ENCODE measurements at places on chromosomes 5 and 9. TPM values are rescaled to one million over a fixed set of nuclear protein-coding genes. Genes with fewer than 3 reads are reported as not detected.

The TAF11L2 gene
- polyA plus RNA-seq = not detected

The CARTPT gene
- polyA plus RNA-seq = not detected

The PCDHA9 gene
- polyA plus RNA-seq = not detected

The IL9 gene
- not detected for polyA plus RNA-seq

The GNA14 gene
- 0.31 TPM for polyA plus RNA-seq

The FST gene
- 2.4 TPM for polyA plus RNA-seq

The SHB gene
- polyA plus RNA-seq = 30.7 TPM

The FLT4 gene
- 3.7 TPM for polyA plus RNA-seq

The RPS14 gene
- 2,406 TPM for polyA plus RNA-seq

The AHRR gene
- polyA plus RNA-seq = 0.13 TPM

The ITK gene
- 0.04 TPM for polyA plus RNA-seq

The SLC46A2 gene
- polyA plus RNA-seq = not detected

GRCh38 chr5:142561486-142562097 is 124.3 kb downstream of the FGF1 start:
- H3K27ac ChIP-seq = no peak overlapping the region
- H3K36me3 ChIP-seq = no peaks in the 10 kb centered on the region
- no peak for DNase-seq
- H3K4me3 ChIP-seq = no peak overlapping the region
- H3K27me3 ChIP-seq = no peaks in the 10 kb centered on the region

GRCh38 chr5:75335486-75335885 is 1.5 kb upstream of the HMGCR start:
- no peak overlapping the region for H3K27ac ChIP-seq
- peaks cover 10% of the 10 kb centered on the region for H3K4me1 ChIP-seq
- no peaks in the 10 kb centered on the region for H3K36me3 ChIP-seq
- no peak for DNase-seq

- H3K4me3 ChIP-seq = no peak overlapping the region
- H3K27me3 ChIP-seq = no peaks in the 10 kb centered on the region
- no peak for DNase-seq
- H3K4me1 ChIP-seq = no peaks in the 10 kb centered on the region
Measured at GRCh38 chr9:85484235-85484634, 257.5 kb downstream of the AGTPBP1 start.

DNA sequence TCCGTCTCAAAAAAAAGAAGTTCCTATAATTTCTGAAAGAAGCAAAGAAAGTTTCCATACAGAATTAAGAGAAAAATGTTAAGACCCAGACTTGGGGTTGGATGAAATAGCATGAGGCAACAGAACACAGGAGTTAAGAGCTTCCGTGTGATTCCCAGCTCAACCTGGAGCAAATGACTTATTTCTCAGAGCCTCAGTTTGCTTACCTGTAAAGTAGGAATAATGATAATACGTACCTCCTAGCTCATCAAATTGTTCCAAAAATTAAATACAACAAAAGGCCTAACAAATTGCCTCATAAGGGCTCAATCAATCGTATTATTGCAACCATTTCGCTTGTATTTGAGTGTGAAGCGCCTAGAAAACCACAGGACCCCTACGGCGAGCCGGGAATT is 600 bp upstream of the GPR107 start:
- H3K36me3 ChIP-seq = peaks cover 10% of the 10 kb centered on the region
- H3K27ac ChIP-seq = peak overlapping the region; percentile 92
- H3K4me3 ChIP-seq = peak overlapping the region; percentile 97
- H3K27me3 ChIP-seq = no peaks in the 10 kb centered on the region

GRCh38 chr9:128192601-128193371 is 1.4 kb upstream of the CIZ1 start:
- peaks cover 16% of the 10 kb centered on the region for H3K4me1 ChIP-seq
- H3K36me3 ChIP-seq = no peaks in the 10 kb centered on the region
- H3K27ac ChIP-seq = peak overlapping the region; percentile 90
- peak; percentile 87 for DNase-seq

DNA sequence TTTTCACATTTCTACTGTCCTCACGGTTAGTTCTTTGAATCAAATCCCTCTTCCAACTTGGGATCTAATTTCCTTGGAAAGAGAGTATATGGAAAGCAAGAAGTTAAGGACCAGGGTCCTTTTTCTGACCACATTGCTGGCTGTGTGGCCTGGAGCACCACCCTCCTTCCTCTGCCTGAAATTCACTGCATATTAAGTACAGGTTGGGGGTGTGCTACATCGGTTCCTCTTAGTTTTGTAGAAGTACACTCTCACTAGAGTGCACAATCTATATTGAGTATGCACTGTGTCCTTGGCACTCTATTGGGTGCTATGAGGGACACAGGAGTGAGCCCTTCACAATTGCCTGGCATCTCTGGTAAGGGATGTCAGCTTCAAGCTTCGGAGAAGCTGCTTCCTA is 53.8 kb upstream of the KLF9 start:
- H3K27me3 ChIP-seq = no peaks in the 10 kb centered on the region
- DNase-seq = no peak
- H3K4me1 ChIP-seq = peaks cover 24% of the 10 kb centered on the region

DNA sequence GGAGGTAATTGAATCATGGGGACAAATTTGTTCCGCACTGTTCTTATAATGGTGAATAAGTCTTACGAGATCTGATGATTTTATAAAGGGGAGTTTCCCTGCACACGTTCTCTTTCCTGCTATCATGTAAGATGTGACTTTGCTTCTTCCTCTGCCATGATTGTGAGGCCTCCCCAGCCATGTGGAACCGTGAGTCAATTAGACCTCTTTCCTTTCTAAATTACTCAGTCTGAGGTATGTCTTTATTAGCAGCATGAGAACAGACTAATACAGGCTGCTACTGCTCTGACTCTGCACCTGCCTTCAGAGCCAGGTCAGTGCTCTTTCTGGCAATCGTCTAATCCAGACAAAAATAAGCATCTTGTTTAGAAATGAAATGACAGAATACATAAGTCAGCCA is 479.2 kb upstream of the TUSC1 start:
- DNase-seq = no peak
- no peaks in the 10 kb centered on the region for H3K27me3 ChIP-seq
- H3K4me1 ChIP-seq = no peaks in the 10 kb centered on the region
- H3K36me3 ChIP-seq = no peaks in the 10 kb centered on the region
- no peak overlapping the region for H3K4me3 ChIP-seq

- no peaks in the 10 kb centered on the region for H3K4me1 ChIP-seq
- H3K27me3 ChIP-seq = no peaks in the 10 kb centered on the region
- no peak overlapping the region for H3K4me3 ChIP-seq
- DNase-seq = no peak
- H3K27ac ChIP-seq = no peak overlapping the region
- H3K36me3 ChIP-seq = no peaks in the 10 kb centered on the region
Measured at GRCh38 chr9:134492281-134492691, 149.3 kb upstream of the COL5A1 start.

DNA sequence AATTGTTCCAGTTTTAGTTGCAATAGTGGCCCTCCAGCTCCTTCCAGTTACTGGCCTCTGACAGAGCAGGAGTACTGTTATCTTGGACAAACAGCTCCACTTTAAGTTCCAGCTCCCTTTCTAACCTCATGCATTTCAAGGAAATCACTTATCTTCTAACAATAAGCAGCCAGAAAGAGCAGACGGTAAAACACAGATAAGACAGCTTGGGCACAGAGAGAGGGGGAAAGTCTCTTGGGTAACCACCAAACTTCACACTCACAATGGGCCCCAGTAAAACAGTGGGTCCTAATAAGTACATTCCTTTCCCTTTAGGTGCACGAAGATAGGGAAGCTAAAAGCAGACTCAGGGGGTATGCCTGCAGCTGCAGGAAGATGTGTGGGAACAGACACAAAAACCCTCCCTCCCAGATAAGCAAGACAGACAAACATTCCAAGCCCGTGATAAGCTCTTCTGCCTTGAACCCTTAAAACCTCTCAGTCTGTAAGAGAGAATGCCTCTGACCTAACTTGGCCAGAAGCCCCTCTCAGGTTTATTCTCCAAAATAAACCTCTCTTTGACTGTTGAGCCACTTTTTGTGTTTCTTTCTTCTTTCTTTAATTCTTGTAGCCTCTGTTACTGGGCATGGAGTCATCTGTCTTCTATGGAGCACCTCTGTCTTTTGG is 30.8 kb downstream of the OR1J1 start:
- no peaks in the 10 kb centered on the region for H3K4me1 ChIP-seq
- no peak overlapping the region for H3K4me3 ChIP-seq
- H3K27ac ChIP-seq = no peak overlapping the region

DNA sequence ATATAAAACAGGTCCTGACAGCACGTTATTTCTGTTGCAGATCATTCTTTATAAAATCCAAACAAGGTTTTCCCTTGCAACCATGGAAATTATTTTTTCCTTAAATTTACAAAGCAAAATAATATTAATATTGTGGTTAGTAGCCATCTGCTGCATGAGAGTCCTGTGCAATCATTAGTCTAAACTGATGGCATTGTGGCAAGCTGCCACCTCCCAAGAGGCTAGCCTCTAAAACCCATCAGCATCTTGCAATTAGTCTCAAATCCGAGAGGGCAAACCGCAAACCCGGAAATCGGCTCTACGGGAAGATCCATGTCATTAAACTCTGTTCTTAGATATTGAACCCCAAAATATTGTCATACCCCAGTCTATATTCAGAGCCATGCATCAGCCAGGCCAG is 11.3 kb upstream of the CDH6 start:
- no peak overlapping the region for H3K4me3 ChIP-seq
- H3K27me3 ChIP-seq = no peaks in the 10 kb centered on the region
- no peak overlapping the region for H3K27ac ChIP-seq
- no peaks in the 10 kb centered on the region for H3K36me3 ChIP-seq
- no peak for DNase-seq
- H3K4me1 ChIP-seq = no peaks in the 10 kb centered on the region

GRCh38 chr5:2149195-2149539 is 266.4 kb upstream of the IRX4 start:
- no peaks in the 10 kb centered on the region for H3K4me1 ChIP-seq
- H3K27ac ChIP-seq = no peak overlapping the region
- no peaks in the 10 kb centered on the region for H3K36me3 ChIP-seq
- H3K27me3 ChIP-seq = peaks cover 7% of the 10 kb centered on the region
- H3K4me3 ChIP-seq = no peak overlapping the region

DNA sequence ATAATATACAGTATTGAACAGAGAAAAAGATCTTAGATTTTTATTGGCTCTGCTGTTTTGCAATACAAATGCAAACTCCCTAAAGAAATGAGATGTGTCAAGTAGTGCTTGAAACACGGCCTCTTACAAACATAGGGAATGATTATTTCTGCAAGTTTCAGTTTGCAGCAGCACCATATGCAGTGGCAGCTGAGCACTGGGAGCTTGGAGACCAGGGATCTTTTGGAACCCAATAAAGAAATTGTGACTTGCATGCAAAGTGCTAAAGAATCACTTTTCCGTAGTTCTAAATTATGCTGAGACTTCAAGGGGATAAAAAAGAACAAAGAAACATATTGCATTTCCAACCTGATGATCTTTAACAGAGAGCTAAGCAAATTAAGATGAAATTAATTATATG is 674.6 kb upstream of the ZNF608 start:
- H3K4me3 ChIP-seq = no peak overlapping the region
- no peaks in the 10 kb centered on the region for H3K27me3 ChIP-seq
- H3K27ac ChIP-seq = no peak overlapping the region

- no peaks in the 10 kb centered on the region for H3K36me3 ChIP-seq
- no peak overlapping the region for H3K27ac ChIP-seq
- no peak overlapping the region for H3K4me3 ChIP-seq
- H3K27me3 ChIP-seq = peaks cover 4% of the 10 kb centered on the region
Measured at GRCh38 chr5:160674901-160675300, 177.1 kb downstream of the ATP10B start.

DNA sequence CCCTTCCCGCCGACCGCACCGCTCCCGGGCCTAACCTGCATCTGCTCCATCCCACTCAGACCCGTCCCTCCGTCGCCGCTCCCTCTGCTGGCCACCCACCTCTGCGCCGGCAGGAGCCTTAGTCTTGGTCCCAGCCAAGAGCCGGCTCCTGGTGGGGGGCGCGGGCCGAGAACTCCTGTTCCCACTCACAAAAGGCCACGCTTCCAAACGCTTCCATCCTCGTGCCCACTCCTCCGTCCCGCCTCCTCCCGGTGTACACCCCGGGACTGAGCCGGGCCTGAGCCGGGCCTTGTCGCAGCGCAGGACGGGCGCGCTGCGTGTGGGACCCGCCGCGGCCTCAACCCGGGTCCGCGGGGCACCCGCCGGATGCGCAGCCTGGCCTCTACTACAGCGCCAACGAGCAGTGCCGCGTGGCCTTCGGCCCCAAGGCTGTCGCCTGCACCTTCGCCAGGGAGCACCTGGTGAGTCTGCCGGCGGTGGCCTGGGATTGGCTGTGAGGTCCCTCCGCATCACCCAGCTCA is 7.5 kb downstream of the ADAMTS13 start:
- H3K36me3 ChIP-seq = no peaks in the 10 kb centered on the region
- H3K27ac ChIP-seq = no peak overlapping the region
- no peak overlapping the region for H3K4me3 ChIP-seq
- no peaks in the 10 kb centered on the region for H3K4me1 ChIP-seq
- peaks cover 5% of the 10 kb centered on the region for H3K27me3 ChIP-seq

- no peaks in the 10 kb centered on the region for H3K4me1 ChIP-seq
- H3K27ac ChIP-seq = no peak overlapping the region
- H3K36me3 ChIP-seq = no peaks in the 10 kb centered on the region
- no peak overlapping the region for H3K4me3 ChIP-seq
Measured at GRCh38 chr5:73136055-73136562, 15.7 kb downstream of the TMEM171 start.

DNA sequence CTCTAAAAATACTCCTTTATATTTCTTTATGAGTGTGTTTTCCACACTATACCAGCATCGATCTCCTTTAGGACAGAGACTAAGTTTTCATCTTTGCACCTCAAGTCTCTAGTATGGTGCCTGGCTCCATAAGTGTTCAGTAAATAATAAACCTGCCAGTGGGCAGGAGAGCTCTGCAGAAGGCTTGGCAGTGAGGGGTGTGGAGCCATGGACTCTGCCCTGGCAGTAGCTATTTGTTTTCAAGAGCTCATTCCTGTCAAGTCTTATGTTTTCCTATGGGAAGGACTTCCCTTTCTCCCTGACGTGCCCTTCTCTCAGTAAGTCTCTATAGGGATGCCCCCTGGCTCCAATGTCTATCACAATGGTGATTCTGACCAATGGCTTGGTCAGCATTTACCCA is 252.2 kb downstream of the PIK3R1 start:
- H3K4me3 ChIP-seq = no peak overlapping the region
- no peak overlapping the region for H3K27ac ChIP-seq
- no peaks in the 10 kb centered on the region for H3K27me3 ChIP-seq
- H3K4me1 ChIP-seq = no peaks in the 10 kb centered on the region
- DNase-seq = no peak
- no peaks in the 10 kb centered on the region for H3K36me3 ChIP-seq

DNA sequence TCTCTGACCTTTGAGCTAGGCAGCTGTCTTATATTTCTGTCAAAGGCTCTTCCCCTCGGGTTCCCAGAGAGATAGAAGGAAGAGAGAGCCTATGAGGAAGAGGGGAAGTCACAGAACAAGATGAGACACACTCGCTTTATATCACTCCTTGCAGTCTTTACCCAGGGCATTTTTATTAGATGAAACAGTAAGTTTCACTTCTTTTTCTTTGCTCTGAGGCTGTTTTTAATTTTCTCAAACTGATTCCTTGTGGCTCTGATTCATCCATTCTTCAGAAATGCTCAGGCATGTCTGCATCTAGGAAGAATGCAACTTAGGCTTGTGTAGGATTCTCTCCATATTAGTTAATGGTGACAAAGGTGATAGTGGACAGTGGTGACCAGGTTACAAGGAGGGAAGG is 132.9 kb upstream of the CHD1 start:
- no peak overlapping the region for H3K27ac ChIP-seq
- H3K36me3 ChIP-seq = no peaks in the 10 kb centered on the region
- peaks cover 5% of the 10 kb centered on the region for H3K4me1 ChIP-seq
- H3K27me3 ChIP-seq = no peaks in the 10 kb centered on the region
